ENCODE measurements at places on chromosomes 1 and 21.

DNA sequence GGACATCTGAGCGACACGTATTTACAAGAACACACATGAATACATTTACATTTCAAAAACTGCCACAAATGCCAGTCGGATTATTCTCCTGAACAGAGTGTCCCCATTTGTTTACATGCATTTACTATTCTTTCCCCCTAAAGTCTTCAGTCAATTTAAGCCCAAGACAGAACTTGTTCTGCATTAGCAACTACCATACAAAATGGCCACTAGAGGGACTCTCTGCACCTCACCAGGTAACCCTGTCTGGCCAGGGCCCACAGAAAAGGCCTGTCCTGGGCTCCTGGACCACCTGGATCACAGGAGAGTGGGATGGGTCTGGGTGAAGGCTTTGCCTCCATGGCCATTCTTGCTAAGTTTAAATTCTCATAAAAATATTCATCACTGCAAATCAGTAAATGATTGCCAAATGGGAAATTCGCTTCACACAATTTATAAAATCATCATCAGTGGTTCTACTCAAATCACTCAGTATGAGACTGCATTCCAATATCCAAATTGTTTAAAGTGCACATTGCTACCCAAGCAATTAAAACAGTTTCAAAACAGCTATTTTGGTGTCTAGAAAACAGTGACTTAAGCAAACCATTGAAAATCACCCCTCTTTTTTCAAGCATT lies 12.5 kb upstream of the GUCA2A start:
- DNase-seq, result no peak

- DNase-seq, result no peak
Observed at GRCh38 chr21:25772686-25773085, 37.9 kb downstream of the GABPA start.

DNA sequence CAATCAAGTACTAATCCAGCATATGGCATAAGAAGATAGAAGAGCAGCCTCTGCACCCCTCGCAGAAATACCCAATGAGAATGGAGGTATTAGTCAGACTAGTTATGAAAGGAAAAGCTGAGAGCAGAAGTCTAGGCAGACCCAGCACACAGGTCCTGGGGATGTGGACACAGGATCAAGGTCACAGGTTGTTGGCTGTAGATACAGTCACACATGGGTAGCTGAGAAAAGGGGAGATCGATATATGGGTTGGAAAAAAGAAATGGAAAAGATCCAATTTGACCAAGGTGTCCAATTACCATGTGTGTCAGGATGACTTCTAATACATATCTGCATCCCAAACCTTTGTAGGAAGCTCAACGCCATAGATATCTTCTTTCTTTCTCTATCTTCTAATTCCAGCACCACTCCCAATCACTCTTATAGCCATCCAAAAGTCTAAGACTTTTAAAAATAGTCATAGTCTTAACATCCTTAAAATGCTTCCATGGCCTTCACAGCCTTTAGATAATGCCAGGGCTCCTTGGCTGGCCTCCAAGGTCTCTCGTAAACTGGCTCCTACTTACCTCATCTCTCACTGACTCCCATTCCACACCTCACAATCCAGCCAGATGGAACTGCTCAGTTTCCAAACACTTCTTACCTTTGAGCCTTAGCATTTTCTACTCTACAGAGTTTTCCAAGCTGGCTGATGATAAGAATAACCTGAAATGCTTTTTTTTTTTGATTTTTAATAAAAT lies 8.3 kb upstream of the ZC3H11B start:
- no peak for DNase-seq

GRCh38 chr21:36902793-36903192 lies 63.7 kb downstream of the HLCS start:
- DNase-seq, result no peak

GRCh38 chr1:234823191-234824176 lies 213.5 kb upstream of the IRF2BP2 start:
- no peak for DNase-seq

GRCh38 chr1:165169028-165169427 lies 187.5 kb downstream of the LMX1A start:
- no peak for DNase-seq

- no peak for DNase-seq
Observed at GRCh38 chr1:186125511-186125910, 249.5 kb downstream of the TPR start.

DNA sequence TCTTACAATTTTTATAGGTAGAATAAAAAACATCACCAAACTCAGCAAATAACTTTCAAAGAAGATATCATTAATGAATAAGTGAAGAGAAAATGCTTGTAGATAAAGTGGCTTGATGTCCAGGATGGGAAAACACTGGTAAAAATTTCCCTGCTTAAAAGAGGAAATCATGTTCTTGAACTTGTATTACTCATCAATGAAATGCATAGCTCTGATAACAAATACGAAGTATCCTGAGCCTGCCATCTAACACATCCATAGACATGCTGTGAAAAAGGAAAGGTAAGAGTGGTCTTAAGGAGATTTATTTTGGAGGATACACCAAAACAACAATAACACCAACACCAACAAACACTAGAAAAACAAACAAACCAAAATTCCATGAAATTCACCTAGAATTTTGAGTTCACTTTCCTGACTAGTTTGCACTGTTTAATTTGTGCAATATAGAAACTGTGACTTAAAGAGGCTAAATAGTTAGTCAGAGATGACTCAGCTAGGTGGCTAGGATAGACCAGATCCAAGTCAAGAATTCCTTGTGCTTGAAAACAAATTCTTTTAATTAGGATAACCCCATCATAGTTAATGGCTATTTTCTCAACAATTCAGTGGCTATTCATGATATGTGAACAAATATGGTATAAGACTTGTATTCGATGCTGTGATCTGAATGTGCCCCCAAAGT lies 179.8 kb upstream of the KCNK2 start:
- no peak for DNase-seq

- no peak for DNase-seq
Observed at GRCh38 chr1:3837200-3837599, 19.8 kb downstream of the CEP104 start.

DNA sequence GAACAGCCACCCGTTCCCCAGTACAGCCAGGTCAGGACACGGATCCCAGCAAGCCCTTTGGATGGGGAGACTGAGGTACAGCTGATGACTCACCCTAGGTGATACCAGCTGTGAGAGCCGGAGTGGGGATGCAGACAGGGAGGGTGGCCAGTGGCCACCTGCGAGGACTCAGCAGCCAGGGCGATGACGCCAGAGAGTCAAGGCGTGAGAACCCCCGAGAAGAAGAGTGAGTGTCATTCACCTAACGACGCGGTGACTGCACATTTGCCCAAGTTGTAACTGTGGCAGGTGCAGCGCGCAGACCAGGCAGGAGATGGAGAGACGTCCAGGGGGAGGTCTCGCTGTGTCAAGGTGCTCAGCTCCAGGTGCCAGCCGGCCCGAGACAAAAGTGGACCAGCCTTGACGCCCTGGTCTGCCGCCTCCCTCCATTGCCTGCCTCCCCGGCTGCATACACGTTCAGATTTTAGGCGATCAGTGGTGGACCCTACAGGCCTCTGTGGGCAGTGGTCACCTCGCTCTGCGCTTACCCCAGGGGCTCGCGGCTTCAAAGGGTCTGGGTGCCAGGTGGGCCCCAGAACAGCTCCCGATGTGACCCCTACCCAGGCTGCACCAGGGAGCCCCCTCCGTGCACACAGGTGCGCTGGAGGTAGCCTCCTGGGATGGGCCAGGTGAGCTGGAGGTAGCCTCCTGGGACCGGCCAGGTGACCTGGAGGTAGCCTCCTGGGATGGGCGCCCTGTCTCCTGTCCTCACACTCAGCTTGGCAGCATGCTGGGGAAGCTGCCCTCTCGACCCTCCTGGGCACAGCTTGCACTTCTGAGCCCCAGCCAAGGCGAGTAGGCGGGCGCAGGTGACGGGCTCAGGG lies 11.9 kb downstream of the LRRC3 start:
- DNase-seq, result no peak

DNA sequence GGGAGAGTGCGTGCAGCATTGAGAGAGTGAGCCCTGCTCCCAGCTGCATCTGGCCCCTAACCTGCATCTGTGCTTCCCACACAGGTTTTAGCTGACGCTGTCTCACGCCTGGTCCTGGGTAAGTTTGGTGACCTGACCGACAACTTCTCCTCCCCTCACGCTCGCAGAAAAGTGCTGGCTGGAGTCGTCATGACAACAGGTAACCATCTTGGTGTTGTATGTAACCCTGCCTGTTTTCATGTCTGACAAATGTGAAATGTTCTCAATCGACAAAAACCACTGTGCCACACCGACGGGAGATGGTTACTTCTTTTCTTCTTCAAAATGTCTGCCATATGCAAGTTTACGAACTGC lies 105.8 kb downstream of the ADARB1 start:
- no peak for DNase-seq

DNA sequence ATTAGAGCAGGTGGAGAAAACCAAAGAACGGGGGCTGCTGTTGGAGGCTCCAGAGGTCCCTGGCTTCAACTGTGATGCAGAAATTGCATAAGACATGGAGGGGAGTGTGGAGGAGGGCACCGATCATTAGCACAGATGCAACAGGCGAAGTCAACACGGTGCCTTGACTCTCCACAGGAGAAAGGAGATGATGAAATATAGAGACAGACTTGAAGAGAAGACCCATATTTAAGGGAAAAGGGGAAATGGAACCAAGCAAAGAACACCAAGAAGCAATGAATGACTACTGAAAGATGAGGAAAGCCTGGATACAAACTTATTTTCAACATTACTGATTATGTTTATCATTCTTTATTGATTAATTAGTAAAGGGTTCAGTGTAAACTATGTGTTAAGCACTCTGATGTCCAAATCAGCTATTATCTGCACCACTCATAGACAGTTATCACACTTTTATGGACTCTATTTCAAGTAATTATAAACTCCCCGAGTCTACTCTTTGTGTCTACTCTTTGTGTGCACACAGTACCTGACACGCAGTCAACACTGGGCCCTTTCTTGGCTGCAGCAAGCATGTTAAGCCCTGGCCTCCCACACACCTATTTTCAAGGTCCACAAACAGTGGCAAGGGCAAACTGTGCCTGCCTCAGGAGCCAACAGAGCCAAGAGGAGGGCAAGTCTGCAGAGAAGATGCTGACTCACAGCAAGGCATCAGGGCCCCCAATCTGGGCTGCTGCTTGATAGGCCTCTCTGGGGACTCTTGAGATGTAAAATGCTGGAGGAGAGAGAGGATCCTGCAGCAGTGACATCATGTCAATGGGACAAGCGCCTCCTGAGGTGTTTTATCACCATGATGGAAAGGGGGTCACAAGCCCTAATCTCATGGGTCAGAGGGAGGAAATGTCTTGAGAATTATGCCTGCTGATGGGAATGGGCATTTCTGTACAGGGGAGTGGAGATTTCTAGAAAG lies 17.6 kb downstream of the PCNX2 start:
- no peak for DNase-seq

GRCh38 chr1:40838980-40839942 lies 22.9 kb downstream of the CITED4 start:
- DNase-seq, result no peak

DNA sequence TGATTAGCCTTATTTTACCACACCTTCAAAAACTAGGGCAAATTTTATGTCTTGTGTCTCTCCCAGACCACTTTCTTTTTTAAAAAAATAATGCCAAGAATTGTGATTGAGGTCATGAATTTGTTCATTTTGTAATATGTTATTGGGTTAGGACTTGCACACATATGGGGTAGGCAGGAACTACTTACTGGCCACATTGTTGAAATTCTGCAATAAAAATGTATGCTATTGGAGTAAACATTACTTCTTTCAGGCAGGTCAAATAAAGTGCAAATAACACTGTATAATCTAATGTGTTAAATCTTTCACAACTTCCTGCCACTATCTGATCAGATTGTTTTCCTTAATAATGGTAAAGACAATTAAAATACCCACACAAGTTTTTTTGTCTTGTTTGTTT lies 166.6 kb upstream of the COL11A1 start:
- no peak for DNase-seq

GRCh38 chr1:85085417-85085816 lies 37.1 kb upstream of the MCOLN3 start:
- DNase-seq, result no peak

- no peak for DNase-seq
Observed at GRCh38 chr1:64851664-64852063, 106.8 kb downstream of the RAVER2 start.

GRCh38 chr1:172578586-172578985 lies 45.6 kb downstream of the SUCO start:
- no peak for DNase-seq

DNA sequence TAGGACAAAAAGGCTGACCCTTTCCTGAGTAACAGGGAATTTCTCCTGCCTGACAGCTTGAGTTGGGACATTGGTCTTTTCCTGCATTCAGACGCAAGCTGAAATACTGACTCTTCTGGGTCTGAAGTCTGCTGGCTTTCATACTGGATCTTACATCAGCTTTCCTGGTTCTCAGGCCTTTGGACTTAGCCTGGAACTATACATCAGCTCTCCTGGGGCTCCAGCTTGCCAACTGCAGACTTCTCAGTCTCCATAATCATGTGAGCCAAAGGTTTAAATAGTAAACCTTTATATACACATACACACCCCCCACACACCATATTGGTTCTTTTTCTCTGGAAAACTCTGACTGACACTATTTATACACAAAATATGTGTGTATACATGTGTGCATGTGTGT lies 59.0 kb upstream of the KCND3 start:
- no peak for DNase-seq

DNA sequence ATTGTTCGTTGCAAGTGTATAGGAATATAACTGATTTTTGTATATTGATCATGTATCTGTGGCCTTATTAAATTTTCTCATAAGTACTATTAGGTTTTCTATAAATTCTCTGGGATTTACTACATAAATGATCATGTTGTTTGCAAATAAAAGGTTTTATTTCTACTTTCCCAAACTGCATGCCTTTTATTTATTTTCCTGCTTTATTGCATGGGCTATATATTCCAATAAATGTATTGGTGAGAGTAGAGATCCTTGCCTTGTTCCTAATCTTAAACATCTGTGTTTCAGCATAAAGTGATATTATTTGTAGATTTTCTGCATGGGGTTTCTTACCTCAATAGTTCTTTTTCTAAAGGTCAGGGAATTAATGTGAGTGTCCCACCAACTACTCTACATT lies 107.0 kb upstream of the CD55 start:
- DNase-seq, result no peak

GRCh38 chr1:33248244-33248643 lies 8.0 kb upstream of the ZNF362 start:
- DNase-seq, result no peak

DNA sequence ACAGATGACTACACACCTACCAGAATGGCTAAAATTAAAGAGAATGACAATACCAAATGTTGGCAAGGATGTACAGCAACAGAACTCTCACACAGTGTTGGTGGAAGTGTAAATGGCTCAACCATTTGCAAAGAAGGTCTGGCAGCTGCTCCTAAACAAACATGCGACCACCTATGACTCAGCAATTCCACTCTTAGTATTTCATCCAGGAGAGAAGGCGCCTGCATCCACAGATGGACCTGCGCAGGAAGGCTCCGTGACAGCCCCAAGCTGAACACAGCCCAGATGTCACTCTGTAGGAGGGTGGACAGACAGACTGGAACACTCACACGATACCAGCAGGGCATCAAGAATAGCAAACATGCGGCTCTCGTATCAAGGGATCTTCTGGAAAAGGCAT lies 6.7 kb downstream of the PTTG1IP start:
- no peak for DNase-seq

- DNase-seq, result no peak
Observed at GRCh38 chr21:45253633-45254459, 33.8 kb downstream of the POFUT2 start.

- DNase-seq, result no peak
Observed at GRCh38 chr1:147292012-147292411, 49.5 kb downstream of the CHD1L start.

GRCh38 chr1:82161700-82162141 lies 361.0 kb downstream of the ADGRL2 start:
- no peak for DNase-seq
